ENCODE measurements at places on chromosomes 4 and X. TPM values are rescaled to one million over a fixed set of nuclear protein-coding genes. Genes with fewer than 3 reads are reported as not detected.

DNA sequence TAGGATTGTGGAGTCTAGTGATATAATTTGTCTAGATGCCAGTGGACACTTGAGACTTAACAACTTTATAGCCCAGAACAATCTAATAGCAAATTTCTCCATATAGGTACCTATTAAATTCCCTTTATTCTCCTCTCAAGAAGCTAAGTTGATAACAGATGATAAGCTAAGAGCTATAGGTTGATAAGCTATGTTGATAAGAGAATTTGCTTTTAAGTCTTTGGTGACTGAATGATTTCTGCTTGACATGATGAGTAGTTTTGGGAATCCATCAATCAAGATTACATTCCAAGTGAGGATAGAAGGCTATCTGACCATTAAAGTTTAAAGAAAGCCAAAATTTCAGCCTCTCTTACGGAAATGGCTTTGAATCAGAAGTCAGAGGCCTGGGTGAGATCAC is 131.6 kb downstream of the EMCN start:
- DNase-seq: no peak

DNA sequence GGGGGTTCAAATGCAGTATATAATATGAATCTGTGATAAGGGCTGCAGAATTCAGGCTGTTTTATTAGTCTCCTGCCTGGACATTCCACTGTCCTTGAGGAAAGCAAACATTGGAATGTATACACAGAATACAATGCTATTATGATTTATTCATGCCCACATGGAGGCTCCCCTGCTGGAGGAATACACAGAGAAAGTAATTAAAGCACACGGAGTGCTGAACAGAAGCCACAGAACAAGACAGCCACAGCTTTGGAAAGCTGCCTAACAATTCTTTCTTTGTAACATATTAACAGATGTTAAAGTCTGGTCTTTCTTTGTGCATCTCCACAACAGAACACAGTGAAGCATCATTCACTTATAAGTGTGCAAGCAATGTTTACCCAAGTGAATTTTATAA is 155.8 kb downstream of the ARAP2 start:
- DNase-seq: no peak

DNA sequence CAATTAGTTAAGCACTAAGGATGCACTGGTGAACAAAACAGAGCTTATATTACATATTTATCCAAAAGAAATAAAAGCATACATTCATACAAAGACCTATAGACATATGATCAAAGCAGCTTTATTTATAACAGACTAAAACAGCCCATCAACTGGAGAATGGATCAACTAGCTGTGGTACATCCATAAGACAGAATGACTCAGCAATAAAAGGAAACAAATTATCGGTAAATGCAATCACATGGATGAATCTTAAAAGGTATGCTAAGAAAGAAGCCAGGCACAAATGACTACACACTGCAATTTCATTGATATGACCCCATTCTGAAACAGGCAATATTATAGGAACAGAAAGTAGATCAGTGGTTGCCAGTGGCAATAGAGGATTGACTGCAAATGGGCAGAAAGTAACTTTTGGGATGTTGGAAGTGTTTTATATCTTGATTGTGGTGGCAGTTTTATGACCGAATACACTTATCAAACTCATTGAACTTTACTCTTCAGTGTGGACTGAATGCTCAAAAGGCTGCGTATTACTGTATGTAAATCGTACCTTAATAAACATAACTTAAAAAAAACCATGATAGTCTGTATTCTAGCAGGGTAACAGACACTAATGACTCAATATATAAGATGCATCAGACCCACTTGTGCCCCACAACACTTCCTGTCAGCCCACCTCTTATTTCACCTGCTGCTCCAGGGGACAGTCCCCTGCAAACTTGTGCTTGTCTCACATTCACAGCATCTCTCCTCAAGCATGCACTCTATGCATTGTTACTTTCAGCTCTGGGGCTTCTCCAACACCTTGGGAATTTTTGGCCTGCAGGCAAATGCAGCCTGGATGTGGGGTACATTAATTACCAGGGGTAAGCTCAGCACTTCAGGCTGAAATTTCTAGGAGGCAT is 59.1 kb downstream of the MID1IP1 start:
- no peak for DNase-seq

DNA sequence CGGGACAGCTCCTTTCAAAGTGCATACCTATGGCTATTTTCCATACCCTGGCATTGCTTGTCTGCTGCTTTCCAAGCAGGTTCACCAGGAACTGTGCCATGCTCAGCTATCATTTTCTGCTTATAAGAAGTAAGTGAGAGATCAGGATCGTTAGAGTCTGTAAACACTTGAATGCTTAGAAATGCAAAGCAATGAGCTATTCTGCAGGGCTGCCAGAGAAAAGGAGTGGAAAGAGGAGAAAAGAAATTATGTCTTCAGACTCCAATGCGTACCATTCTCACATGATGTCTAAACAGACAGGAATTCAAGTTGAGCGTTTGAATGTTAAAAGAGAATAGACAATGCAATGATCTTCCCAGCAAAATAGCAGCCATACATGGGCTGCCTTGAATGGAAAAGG is 245.5 kb upstream of the SLC7A11 start:
- DNase-seq: no peak

DNA sequence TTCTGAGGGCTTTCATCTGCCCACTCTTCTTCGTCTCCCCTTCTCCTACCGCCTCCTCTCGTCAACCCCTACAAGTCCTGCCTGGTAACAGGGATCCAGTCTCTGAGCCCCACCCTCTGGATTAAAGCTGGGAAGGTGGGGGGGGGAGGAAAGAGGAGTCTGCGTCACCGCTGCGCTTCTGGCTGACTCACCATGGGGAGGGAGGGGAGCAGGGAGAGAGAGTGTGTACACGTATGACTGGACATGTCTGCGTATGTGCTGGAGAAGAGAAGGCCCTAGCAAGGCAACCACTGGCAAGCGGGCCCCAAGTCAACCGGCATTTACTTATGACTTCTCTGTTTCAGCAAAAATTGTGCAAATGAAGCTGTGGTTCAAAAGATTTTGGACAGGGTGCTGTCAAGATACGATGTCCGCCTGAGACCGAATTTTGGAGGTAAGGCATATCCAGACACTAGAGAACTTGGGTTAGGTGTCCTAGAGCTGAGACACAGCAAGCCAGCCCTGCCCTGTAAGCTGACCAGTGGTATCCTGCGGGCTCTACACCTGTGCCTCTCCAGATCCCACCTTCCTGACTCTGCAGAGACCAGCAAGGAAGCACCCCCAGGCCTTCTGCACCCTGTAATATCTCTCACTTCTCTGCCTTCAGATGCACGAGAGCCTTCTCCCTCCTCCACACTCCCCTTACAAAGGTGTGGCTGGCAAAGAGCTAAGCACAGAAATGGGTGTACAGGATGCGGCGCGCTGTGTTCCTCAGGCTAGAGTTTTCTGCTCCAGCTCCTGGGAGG is 2.5 kb downstream of the GABRQ start:
- no peak for DNase-seq

- DNase-seq: no peak
Observed at GRCh38 chr4:29310252-29310651, 1409.9 kb upstream of the PCDH7 start.

- no peak for DNase-seq
Observed at GRCh38 chrX:146956760-146957159, 142.2 kb upstream of the CXorf51A start.

DNA sequence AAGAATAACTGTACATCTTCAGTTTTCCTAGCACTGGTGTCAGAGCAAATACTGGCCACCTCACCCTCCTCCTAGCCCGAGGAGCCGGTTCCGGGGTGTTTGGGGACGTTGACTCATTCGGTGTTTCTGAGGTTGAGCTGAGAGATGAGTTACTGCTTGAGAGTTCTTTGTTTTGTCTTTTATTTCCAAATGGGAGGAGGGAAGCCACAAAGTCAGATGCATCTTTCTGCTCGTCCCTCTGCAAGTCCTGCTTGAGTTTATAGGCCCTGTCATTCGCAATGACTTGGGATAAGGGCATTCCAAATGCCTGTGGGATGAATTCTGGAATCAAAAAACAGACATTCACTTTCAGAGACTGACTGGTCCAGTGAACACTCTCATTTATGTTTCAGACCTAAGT is 77.5 kb downstream of the HCCS start:
- no peak for DNase-seq

GRCh38 chr4:2768921-2769336 is 12.8 kb upstream of the TNIP2 start:
- peak; percentile 40 for DNase-seq

DNA sequence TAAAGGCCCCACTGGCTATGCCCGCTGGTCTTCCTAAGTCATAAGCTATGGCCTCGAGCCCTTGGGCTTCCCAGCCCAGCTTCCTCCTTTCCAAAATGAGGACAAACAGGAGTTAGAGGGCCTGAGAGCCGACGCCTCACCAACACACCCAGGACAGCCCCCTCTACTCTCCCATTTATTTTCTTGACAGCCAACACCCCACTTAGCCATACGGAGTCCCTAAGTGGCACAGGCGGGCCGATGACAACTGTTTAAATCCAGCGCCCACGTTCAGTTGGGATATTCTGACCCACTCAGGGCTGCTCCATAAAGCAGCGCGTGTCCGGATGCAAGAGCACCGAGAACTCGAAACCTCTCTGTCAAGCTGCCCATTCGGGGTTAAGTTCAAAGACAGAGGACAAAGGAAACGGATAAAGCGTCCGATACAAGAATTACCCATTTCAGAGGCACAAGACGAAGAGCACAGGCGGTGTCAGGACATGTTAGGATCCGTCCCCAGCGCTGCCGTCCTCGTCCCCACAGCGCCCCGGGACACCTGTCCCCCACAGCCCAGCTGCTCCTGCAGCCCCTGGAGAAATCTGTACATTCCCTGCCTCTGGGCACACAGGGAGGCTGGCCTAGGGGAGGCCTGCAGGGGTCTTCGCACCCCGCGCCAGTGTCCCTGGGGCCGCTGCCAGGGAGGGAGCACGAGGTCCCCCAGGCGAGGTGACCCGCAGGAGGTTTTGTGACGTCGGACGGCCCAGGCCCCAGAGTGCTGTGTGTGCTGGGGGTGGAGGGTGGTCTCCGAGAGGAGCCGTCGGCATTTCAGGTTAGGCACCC is 1.2 kb downstream of the PRKX start:
- peak; percentile 33 for DNase-seq

Gene WAS
- 8.1 TPM for total RNA-seq

Gene MAGEA2B
- total RNA-seq: not detected

Gene GASK1B
- total RNA-seq: 33.0 TPM

Gene DUSP21
- not detected for total RNA-seq

Gene MAGEA11
- not detected for total RNA-seq

Gene PABPC1L2B
- total RNA-seq: not detected

Gene LRAT
- 0.58 TPM for total RNA-seq

Gene SSX2B
- total RNA-seq: not detected

Gene CPZ
- total RNA-seq: 5.5 TPM

Gene IL1RAPL1
- not detected for total RNA-seq

All from lung (tissue), 17 donors.